Sigmoid colon (tissue), 7 donors: ENCODE measurements at places on chromosomes 1 and 21. TPM values are rescaled to one million over a fixed set of nuclear protein-coding genes. Genes with fewer than 3 reads are reported as not detected.
A peak's percentile ranks its signal among the peaks of the same experiment; 100 is the strongest.

The ICOSLG gene
- total RNA-seq, result 0.82 TPM

- DNase-seq, result no peak
These were observed 96.5 kb downstream of the KIF14 start for GRCh38 chr1:200524092-200524491.

DNA sequence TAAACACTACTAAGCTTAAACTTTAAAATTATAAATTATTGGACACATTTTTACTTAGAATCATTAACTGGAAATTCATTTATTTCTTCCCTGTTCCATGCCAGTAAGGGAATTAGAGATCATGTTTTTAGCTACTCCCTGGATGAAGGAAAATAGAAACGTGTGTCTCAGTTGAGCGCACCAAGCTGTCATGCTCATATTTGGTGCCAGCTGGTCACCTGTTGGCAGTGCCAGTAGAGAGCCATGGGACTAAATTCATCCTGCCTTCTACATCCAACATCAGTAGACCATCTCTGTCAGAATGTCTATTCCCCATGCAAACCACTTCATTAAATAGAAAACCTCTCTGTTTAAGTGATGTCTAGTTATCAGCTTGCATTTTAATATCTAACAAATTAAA, 17.4 kb upstream of the SLC22A15 start:
- DNase-seq, result no peak

- no peak for DNase-seq
These were observed 102.7 kb downstream of the RUNX1 start for GRCh38 chr21:34946385-34946840.

GRCh38 chr1:245388687-245389086, 233.9 kb downstream of the KIF26B start:
- no peak for DNase-seq

GRCh38 chr1:4605158-4605557, 49.3 kb upstream of the AJAP1 start:
- DNase-seq, result peak; percentile 13
